ENCODE measurements at places on chromosomes 6 and 20. TPM values are rescaled to one million over a fixed set of nuclear protein-coding genes. Genes with fewer than 3 reads are reported as not detected.

The LINC00237 gene
- total RNA-seq: not detected

The PM20D2 gene
- total RNA-seq: 3.6 TPM

DNA sequence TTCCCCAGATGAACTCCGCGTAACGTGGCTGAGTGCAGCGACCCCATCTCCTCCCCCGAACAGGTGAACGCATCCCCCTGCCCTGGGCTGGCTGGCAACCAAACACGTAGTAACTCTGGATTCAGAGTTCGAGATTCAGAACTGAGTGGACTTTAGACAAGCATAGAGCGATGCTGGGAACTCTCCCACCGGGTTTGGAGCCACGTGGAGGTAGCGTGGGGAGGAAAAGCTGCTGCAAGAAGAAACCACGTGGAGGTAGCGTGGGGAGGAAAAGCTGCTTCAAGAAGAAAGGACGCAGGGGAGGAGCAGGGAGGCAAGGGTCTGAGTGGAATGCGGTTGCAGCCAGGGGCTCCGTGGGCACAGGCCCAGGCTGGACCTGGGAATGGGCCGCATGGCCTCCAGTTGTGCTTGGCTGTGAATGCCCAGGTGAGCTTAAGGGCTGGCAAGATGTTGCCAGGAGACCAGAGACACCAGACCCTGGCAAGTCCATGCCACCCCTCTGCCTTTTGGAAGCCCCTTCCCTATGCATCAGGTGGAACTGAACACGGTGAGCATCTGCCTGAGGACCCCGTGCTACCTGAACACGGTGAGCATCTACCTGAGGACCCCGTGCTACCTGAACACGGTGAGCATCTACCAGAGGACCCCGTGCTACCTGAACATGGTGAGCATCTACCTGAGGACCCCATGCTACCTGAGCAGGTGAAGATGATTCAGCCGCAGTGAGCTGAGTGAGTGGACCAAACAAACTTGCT lies 118.0 kb upstream of the FRMD1 start:
- no peak for DNase-seq

- no peak for DNase-seq
Measured at GRCh38 chr6:117534974-117535373, 52.5 kb downstream of the DCBLD1 start.

GRCh38 chr20:4183361-4183760 lies 168.0 kb upstream of the RNF24 start:
- DNase-seq: no peak

DNA sequence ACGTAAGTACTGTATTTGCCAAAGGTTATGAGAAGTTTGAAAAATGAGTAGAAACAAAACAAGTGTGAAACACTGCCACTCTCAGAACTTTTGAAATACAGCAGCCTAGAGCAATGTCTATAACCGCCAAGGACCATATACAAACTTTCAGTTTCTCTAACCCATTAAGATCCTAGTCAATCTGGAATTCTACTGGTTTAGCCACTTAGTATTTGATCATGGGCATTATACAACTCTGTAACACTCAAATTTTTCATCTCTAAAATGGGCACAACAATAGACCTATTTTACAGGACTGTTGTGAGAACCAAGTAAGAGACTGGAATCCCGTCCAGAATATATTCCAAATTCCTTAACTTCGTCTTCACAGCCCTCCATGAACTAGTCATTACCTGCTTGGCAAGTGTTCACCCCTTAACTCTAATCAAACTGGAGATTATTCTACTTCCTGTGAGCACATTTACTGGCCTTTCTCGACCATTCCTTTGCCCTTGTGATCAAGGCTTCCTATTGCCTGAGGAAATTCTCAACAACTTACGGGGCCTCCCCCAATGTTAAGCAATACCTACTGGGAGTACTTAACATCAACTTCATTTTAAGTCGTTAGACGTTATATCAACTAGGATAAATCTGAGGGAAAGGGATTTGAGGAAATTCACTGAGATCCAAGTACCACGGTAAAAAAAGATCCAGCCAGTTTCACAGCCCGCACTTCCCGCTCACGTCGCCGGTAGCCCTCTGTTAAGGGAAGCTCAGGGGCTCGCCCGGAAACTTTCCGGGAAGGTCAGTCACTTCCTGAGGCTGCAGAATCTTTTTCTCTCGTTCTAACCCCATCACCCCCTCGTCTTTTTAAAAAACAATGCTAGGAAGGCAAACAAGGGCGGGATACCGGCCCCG lies 1.1 kb downstream of the EIF2S2 start:
- peak; percentile 47 for DNase-seq

GRCh38 chr6:11722805-11723631 lies 55.6 kb downstream of the ADTRP start:
- DNase-seq: peak; percentile 56

GRCh38 chr6:114431641-114432040 lies 88.8 kb upstream of the HS3ST5 start:
- DNase-seq: no peak
